ENCODE measurements at places on chromosomes 2 and 18.

- no peak for DNase-seq
These were observed 143.1 kb upstream of the AQP4 start for GRCh38 chr18:27008575-27008974.

DNA sequence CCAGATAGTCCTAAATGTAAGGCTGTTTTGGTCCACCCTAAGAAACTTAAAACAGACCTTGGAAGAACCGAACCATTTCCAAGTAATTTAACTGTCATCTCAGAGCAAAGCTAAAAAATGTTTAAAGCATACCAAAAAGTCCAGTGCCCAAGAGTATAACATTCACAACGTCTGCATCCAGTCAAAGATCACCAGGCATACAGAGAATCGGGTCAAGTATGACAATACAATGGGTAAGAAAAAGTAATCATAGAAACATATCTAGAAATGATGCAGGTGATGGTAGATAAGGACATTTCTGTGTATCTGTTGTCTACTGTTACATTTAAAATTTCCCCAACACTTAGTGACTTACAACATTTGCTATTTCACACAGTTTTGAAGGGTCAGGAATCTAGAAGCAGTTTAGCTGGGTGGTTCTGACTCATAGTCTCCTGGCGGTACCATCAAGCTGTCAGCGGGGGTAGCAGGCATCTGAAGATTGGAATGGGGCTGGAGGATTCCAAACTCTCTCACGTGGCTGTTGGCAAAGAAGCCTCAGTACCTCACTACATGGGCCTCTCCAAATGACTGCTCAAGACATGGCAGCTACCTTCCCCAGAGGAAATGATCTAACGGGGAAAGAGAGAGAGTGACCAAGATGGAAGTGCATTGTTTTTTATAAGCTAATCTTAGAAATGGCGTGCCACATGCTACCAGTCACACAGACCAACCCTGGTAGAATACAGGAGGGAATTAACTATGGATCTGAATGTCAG, 36.6 kb upstream of the DYNC2LI1 start:
- DNase-seq = peak; percentile 99

GRCh38 chr18:36649205-36649604, 179.6 kb downstream of the TPGS2 start:
- no peak for DNase-seq

DNA sequence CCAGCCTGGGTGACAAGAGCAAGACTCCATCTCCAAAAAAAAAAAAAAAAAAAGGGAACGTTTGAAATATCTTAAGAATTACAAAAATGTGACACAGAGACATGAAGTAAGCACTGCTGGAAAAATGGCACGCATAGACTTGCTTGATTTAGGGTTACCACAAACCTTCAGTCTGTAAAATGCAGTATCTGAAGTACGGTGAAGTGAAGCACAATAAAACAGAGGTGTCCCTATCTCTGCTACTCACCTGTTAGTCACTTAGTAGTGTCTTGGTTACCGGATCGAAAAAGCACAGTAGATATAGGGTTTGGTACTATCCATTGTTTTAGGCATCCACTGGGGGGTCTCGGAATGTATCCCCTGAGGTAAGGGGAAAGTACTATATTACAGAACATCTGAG, 11.6 kb upstream of the GREB1L start:
- no peak for DNase-seq

GRCh38 chr2:139259422-139260051, 479.3 kb upstream of the NXPH2 start:
- DNase-seq = no peak

- DNase-seq = no peak
These were observed 141.5 kb upstream of the FIGN start for GRCh38 chr2:163877316-163877715.

- DNase-seq = no peak
These were observed 323.6 kb downstream of the GBX2 start for GRCh38 chr2:235844561-235844960.

GRCh38 chr18:76252880-76253279, 242.2 kb downstream of the ZNF516 start:
- DNase-seq = no peak

DNA sequence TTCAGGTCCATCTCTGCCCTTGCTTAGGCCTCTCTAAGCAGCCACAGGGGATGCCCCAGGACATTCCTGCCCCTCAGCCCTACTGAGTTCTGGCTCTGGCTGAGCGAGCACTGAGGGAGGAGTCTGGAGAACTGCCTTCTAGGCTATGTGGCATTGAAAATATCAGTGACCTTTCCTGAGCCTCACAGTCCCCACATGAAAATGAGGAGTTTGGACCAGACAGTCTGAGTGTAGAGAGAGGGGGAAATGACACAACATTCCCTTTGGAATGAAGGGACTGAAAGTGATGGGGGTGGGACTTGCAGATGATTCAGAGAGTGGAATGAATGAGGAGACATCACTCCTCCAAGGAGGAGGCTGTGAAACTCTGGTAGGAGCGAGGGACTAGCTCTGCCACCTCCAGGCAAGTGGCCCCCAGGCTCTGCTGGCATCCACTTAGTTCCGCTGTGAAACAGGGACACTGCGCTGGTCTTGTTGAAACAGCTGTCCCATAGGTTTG, 8.0 kb downstream of the TNS1 start:
- DNase-seq = peak; percentile 33

DNA sequence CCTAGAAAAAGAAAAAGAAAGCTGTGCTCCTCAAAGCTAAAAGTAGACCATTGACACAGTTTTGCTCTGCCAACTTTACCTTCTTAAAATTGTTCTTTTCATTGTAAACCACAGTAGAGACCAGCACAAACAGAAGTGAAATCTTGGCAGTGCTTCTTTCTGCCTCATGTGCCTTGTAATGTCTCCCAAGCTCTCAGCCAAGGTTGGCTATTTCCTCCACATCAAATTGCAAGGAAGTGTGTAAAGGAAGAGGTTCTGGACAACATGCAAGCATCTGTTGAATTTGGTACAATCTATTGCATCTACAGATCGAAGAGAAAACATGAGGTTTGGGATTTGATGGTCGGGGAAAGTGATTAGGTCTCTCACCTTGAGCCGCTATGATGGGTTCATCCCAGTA, 83.3 kb upstream of the PNPT1 start:
- DNase-seq = no peak

DNA sequence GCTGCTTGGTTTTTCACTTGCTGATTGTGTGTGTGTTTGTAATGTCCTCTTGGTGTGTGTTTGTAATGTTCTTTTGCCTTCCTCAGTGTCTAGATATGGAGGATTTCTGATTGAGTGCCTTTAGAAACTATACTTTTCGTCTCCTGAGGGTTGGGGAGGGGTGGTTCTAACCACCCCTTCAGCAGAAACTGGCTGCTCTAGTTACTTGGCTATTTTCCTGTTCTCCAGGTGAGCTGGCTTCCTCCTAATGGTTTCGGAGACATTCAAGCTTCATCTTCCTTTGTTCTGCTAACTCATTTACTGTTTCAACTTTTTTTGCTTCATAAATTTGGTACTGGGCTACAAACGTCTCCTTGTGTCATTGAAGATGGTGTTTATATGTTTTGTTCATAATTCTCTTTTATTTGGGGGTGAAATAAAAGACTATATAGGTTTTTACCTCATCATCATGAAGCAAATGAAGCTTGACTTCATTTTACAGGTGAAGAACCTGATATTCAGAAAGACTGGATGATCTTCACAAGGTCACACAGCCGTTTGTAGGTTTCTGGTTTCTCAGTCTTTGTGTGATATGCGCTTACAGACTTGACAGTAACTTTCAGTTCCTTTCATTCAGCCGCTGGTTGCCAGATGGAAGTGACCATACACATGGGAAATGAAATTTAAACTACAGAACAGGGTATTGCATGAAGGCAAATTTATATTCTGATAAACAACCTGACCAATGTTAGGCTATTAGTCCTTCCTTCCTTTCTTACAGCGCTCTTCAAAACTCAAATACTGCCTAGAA, 238.5 kb downstream of the GALR1 start:
- DNase-seq = no peak

DNA sequence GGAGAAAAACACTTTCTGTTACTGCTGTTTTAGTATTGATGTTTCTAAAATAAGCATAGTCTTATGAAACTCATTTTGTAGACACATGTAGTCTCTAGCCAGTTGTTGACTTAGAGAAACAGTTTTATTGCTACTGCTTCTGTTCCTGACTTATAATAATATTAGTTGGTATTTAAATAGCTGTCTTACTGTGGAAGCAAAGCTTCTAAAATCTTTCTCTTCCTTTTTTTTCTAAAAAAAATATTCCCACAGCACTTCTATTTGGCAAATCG, 121.8 kb downstream of the MTX2 start:
- no peak for DNase-seq

- no peak for DNase-seq
These were observed 66.5 kb upstream of the TMEM200C start for GRCh38 chr18:5961828-5962150.

- DNase-seq = peak; percentile 93
These were observed 14.1 kb downstream of the KLF11 start for GRCh38 chr2:10057231-10058107.

GRCh38 chr2:72893594-72894319, 6.5 kb downstream of the SPR start:
- peak; percentile 45 for DNase-seq

- DNase-seq = peak; percentile 45
These were observed 12.7 kb upstream of the HNMT start for GRCh38 chr2:137951586-137951985.

- DNase-seq = no peak
These were observed 31.5 kb downstream of the ZNF519 start for GRCh38 chr18:14100503-14101286.

GRCh38 chr18:12013186-12013916, 32.0 kb downstream of the IMPA2 start:
- DNase-seq = no peak

- peak; percentile 84 for DNase-seq
These were observed 165.2 kb upstream of the KLF7 start for GRCh38 chr2:207330912-207331311.

DNA sequence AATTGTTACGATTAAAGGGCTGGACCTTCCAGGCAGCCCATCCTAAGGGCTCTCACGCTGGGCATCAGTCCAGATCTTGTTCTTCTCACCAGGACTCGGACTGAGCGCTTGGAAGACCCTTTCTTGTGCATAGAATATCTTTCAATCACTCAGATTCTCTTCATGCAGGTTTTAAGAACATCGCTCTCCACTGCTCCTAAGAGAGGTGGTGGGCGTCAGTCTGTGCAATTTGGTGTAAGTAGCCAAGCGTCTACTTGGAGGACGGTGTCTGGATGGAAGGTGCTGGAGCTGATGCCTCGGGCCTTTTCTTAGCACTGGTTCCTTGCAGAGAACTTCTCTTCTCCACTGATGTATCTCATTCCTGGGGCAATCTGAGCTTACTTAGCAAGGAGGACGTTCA, 68.7 kb downstream of the ASB1 start:
- DNase-seq = no peak

DNA sequence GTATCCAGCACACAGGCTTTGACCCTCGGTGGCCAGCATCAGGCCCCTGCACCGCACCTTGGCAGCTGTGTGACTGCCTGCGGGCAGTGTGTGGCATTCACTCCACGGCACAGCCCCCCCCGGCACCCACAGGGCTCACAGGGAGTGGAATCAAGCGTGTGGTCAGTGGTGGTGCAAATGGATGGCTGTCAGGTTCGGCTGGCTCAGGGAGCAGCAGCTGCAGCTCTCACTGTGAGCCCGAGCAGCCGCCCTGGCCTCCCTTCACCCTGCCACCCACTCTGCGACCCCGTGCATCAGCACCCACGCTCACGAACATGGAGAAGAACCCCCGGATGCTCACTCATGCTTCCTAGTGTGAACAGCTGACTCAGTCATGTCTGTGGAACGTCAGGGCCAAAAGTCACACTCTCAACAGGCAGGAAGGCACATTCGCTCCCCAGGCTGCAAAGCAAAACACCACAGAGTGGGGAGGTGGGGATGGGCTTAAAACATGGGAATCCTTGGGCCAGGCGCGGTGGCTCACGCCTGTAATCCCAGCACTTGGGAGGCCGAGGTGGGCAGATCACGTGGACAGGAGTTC, 41.5 kb upstream of the GPC1 start:
- DNase-seq = no peak

DNA sequence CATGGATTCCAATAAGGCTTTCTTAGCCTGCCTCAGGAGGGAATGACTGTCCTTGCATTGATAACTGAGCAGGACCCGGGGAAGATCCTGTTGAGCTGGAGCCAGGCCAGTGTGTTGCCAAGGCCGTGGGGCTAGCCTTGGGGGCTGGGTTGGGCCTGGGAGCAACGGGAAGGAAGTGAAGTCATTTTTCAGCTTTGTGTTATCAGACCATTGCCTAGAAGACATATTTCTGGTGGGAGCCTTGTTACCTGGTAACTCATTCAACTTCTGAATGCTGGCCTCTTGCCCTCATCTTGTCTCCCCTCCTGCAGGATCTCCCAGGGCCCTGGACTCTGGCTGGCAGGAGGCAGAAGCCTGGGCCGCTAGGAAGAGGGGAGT, 92.7 kb upstream of the MGAT5 start:
- peak; percentile 64 for DNase-seq

- no peak for DNase-seq
These were observed 8.9 kb downstream of the ASPRV1 start for GRCh38 chr2:69952336-69953115.

DNA sequence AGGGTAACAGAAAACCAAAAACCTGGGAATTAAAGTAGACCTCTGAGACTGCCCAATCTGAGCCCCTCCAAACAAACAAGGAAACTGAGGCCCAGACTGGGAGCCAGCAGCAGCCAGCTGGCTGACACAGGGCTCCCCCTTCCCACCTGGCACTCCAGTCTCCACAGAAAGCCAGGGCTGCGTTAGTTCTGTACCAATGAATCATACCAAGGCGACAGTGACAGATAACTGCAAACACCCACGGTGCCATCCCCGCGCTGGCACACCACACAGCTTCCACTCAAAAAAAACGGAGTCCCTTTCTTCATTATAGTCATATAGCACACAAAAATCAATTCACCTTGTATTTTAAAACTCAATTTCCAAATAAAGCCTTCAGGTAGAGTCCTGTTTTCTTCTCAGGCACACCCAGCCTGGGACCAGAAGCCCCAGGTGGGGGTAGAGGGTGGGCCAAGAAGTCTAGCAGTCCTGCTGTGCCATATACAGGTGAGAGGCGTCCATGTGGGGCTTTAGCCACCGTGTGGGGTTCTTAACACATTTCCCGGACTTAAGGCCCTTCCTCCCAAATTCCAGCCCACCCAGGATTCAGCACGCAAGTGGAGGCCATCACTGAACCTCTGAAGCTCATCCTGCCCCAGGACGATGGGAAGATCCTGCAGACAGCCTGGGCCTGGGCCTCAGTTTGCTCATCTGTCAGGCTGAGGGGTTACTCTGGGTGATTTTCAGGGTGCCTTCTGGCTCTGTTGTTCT, 1.2 kb downstream of the PER2 start:
- no peak for DNase-seq

- no peak for DNase-seq
These were observed 291.1 kb downstream of the CCDC102B start for GRCh38 chr18:69088973-69089372.

DNA sequence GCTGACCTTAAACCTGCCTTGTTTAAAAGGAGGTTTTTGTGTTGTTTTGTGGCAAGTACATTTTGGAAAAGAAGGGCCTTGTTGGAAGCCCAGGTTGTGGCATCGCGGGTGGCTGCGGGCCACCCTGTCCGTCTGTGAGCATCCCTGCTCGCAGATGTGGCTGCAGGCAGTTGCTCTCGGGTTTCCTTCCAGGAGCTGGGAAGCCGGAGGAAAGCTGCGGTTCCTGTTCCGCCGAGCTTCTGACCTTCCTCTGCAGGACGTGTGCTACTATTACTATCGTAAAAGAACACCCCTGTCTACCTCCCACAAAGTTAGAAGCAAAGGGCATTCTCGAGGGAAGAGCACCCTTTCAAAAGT, 766 bp downstream of the MFF start:
- peak; percentile 12 for DNase-seq

All from NCI-H226 (cell line).